H1 (cell line): ENCODE measurements at places on chromosomes 11 and 22. TPM values are rescaled to one million over a fixed set of nuclear protein-coding genes. Genes with fewer than 3 reads are reported as not detected.

The CBLIF gene
- total RNA-seq, result not detected in 2 replicates

The A4GALT gene
- total RNA-seq, result 13.8 and 13.9 TPM in 2 replicates

DNA sequence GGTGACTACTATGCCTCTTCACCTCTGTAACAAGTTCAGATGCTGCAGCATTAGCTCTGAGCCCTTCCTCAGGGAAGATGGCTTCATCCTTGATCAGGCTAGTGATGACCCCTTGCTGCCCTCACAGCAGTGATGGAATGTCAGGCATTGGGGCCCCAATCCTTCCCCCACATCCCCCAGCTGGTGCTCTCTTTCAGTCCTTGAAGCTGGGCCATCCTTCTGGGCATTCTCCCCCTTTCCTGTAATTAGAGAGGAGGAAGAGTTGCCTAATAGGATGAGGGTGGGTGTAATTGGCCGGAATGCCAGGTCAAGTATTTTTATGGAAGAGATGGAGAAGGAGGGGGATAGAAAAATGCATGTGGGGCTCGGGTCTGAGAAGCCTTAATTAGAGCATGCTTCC is 62.6 kb downstream of the TRAF6 start:
- DNase-seq, result no peak

- no peak for DNase-seq
Observed at GRCh38 chr11:32829157-32829679, 509 bp upstream of the PRRG4 start.
